ENCODE measurements at places on chromosomes 7 and 10.

GRCh38 chr10:128044961-128045832 lies 81.0 kb downstream of the MKI67 start:
- no peak for DNase-seq

DNA sequence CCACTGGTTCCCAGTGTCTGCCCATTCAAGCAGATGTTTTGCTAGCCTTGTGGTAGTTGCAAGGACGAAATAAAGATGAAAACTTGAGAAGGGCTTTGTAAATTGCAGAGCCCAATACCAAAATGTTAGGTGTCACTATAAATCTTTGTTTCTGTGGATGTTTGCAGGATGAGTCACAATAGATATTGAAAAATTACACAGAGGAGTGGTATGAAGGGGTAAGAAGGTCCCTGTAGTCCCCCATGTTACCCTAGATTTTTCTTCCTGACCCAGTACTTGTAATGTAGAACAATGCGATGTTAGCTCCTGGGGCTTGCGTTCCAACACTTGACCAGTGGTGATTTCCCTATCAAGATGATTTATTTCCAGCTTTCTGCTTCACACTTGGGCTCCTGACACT lies 102.6 kb upstream of the LYZL1 start:
- no peak for DNase-seq

- no peak for DNase-seq
Observed at GRCh38 chr7:15459018-15459615, 102.7 kb downstream of the AGMO start.

- peak; percentile 83 for DNase-seq
Observed at GRCh38 chr10:13882119-13882711, 295.4 kb downstream of the PRPF18 start.

- DNase-seq: peak; percentile 54
Observed at GRCh38 chr10:52965938-52966401, 193.4 kb upstream of the MBL2 start.

DNA sequence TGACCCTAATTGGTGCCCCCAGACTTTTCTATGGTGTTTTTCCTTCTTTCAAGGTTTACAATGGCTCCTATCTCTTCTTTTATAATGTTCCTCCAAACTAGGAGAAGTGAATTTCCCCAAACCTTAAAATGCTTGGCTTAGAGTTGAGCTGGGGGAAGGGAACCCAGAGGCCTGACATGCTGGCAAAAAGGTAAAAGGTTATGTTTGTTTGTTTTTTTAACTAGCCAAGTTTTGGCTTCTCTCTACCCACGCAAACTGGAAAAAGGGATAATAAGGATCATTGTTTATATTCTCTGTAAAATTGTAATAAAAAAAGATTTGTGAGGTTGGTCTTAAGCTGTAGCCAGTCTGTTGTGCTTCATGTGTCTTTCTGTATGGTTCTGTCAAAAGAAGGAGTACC lies 477.0 kb downstream of the IPMK start:
- no peak for DNase-seq

- peak; percentile 83 for DNase-seq
Observed at GRCh38 chr10:99779335-99779734, 3.1 kb upstream of the ABCC2 start.

DNA sequence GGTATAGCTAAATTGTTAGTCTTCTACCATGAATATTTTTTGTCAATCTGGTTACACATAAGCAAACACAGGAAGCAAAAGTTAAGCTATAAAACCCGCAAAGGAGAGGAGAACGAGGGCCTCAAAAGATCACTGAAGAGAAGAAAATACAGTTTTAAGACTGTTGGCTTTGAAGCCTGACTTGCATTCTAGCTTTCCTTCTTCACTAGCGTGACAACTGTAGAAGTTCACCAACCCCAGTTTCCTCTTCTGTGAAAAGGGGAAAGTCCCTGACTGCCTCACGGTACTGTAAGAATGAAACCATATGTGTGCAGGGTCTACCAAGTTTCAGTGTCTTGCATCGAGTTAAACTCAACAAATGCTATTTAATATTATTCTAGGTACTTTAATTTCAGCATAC lies 7.5 kb upstream of the LRRN3 start:
- peak; percentile 73 for DNase-seq

DNA sequence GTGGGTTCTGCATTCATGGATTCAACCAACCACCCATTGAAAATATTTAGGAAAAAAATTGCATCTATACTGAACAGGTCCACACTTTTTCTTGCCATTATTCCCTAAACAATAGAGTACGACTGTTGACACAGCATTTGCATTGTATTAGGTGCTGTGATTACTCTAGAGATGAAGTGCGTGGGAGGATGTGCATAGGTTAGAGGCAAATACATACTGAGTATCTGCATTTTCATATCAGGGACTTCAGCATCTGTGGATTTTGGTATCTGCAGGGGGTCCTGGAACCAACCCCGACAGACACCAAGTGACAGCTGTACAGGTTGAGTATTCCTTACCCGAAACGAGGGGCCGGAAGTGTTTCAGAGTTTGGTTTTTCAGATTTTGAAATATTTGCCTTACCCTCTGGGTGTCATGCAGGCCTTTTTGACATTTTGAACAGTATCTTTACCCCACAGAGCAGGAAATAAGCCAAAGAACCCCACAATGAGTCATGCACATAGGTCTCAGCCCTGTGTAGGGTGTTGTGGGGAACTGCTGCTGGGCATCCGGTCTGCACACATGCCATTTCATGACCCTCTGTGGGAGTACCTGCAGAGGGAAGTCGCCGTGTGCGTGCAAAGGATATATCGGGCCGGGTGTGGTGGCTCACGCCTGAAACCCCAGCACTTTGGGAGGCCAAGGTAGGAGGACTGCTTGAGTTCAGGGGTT lies 14.5 kb downstream of the NUDT5 start:
- DNase-seq: peak; percentile 96

DNA sequence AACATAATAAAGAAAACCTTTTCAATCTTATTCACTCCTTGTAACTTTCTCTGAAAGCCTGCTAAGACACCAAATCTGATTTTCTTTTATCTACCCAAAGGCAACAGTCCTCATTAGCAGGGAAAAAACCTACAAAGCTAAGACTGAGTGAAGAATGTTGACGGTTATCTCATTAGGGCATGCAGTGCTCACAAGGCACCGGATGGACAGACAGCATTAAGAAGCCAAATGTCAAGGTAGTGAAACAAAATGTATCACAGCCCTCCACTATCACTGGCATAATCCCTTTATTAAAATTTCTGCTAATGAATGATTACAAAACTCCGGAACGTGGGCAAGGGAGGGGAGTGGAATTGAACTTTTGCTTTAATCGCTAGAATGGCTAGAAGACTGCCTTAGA lies 442.8 kb downstream of the NEBL start:
- DNase-seq: no peak

- DNase-seq: no peak
Observed at GRCh38 chr7:152607007-152607406, 68.9 kb downstream of the XRCC2 start.

DNA sequence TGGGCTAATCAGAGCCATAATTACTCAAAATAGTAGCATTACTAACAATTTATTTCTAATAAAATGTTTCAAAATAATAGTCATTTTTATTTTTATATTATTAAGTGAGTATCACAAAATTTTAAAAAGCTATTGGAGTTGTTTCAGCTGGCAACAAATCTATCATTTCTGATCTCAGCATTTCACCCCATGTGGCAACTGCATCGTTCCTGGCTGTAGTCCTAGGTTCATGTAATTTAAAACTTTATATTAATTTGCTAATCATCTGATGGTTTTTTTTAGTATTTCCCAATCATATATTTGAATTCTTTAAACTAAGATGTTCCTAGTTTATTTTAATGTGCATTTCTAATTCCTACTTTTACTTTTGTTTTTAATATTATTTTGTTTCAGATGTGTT lies 293.0 kb upstream of the AKR1E2 start:
- no peak for DNase-seq

DNA sequence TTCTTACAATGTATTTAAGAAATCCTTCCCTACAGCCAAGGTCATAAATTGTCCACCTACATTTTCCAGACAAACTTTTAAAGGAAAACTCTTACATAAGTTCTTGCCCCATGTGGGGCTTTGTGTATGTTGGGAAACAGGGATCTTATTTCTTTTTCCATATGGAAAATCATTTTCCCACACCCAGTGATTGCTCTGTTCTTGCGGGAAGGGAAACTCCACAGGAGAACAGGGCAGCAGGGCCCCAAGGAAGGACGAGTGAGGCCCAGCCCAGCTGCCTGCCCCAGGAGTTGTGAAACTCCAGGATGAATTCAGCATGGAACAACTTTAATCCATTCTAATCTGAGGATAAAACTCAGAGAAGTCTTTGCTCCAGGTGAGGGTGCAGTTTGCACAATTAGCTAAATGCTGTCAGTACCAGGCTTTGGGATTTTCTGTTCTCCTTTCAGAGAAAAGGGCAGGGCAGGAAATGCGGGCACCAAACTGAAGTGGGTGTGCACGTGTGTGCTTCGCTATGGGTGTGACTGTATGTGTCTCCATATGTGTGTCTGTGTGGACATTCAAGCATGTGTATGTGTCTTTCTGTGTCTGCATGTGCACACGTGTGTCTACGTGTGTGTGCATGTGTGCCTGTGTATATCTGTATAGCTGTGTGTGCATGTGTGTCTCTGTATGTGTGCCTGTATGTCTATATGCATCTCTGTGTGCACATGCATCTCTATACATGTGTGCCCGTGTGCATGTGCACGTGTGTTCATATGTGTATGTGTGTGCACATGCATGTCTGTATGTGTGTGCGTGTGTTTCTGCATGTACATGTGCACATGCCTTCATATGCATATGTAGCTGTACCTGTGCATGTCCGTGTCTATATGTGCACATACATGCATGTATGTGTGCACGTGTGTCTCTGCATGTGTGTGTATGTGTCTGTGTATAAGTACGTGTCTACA lies 102.0 kb upstream of the FAM20C start:
- DNase-seq: no peak

GRCh38 chr10:74955796-74956195 lies 129.4 kb downstream of the KAT6B start:
- peak; percentile 44 for DNase-seq

- no peak for DNase-seq
Observed at GRCh38 chr7:44789990-44790389, 6.5 kb upstream of the PPIA start.

DNA sequence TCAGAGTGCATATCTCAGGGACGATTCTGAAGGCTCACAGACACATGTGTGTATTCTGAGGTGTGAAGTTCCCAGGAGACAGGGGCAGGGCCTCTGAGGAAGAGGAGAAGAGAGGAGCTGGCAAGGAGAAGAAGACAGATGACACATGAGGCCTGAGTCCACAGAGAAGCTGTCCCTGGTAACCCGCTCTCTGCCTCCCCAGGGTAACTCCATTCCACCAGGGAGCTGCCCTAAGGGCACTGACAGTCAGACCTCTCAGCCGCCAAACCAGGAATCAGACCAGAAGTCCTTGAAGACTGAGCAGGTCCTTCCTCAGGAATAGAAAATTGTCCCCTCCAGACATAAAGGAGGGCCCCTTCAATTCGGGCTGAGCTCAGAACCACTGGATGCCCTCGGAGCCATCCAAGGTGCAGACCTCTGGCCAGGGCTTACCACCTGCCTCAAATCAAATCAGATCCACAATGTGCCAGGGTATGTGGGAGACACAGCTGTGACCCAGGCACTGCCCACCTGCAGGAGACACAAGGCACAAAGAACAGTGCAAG lies 57.4 kb downstream of the TLL2 start:
- no peak for DNase-seq

GRCh38 chr7:6639627-6640026 lies 2.5 kb downstream of the ZNF316 start:
- no peak for DNase-seq

DNA sequence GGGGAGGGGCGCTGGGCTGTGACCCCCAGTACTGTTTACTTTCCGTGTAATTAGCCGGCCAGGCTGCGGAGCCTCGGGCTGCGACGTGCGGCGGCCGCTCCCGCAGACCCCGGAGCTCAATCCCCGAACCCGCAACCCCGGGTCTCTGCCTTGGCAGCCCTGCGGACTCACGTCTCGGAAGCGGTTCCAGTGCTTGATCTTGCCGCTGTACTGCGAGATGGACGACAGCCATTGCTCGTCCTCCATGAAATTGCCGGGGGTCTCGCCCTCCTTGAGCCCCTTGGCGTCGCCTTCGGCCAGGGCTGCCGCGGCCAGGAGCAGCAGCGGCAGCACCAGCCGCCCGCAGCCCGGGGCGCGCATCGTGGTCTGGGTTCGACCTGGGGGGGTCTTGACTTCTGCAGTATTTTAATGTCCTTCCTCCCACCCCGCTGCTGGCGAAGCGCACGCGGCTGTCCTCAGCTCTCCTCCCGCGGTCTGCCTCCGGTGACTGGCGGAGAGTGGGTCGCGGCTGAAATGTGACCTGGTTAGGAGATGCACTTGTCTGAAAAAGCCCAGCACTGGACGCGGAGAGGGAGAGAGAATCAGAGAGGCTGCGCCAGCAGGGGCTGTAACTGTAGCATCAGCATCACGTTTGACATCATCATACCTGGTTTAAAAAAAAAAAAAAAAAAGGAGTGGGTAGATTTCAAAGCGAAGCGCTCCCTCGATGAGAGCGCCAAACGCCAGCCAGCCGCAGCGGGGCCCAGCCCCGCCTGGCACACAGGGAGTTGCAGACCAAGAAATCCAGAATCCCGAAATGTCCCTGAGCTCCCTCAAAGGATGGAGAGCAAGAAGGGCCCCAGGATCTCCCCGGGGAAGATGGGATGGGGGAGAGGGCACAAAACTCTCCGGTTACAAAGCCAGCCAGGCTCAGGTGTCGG lies at the start of gene SPOCK2:
TSS of gene SPOCK2 (minus strand) at position 583 of the 920 bp plus-strand sequence. CDS start at position 360, 223 bp downstream.
- DNase-seq: no peak

GRCh38 chr10:72027498-72027897 lies 60.9 kb downstream of the SPOCK2 start:
- DNase-seq: no peak

DNA sequence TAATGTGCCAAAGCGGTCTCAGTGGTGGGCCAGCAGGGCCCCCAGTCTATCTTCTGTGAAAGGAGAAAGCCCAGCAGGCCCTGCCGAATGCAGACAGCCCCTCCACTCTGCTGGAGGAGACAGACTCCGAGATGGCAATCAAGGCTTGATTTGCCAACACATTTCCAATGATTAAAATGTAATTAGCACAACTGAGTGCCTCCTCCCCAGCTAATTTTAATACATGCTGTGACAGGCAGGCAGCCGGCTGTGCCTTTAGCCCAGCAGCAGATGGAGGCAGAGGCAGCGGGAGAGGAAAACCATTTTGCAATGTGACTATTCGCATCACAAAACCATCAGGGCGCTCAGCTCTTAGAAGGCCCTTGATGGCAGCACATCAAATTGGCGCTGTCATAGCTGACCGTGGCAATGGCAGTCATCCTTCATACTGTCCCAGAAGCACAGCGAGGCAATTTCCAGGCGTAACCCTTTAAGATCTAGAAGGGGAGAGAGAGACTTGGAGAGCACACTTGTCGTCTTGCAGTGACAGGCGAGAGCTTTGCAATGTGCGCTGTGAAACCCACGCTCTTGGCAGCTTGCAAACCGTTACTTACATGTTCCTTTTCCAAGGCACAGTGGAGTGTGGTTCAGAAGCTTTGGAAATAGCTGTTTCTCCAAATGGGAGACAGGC lies 714.8 kb upstream of the GALNT17 start:
- DNase-seq: no peak
